SK-MEL-5 (cell line): ENCODE measurements at places on chromosomes 3 and 15.
A peak's percentile ranks its signal among the peaks of the same experiment; 100 is the strongest.

DNA sequence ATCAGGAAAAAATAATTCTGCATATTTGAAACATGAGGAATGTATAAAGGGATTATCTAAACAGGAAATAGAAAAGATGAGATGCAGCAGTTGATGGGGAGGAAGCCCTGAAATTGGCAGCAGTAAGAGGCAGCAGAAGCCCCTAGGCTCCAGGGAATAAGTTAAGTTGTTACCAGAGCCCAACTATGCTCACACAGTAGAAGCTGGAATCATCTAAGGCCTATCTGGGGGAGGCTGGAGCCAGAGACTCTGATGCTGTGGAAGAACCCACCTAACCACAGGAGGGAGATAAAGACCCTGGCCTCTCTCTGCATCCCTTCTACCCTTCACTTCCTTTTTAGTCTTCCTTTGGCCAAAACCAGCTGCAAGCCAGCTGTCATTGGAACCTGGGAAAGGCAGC, 519.7 kb downstream of the DIPK2A start:
- DNase-seq: no peak

GRCh38 chr3:192887701-192888100, 30.0 kb downstream of the MB21D2 start:
- DNase-seq: no peak

DNA sequence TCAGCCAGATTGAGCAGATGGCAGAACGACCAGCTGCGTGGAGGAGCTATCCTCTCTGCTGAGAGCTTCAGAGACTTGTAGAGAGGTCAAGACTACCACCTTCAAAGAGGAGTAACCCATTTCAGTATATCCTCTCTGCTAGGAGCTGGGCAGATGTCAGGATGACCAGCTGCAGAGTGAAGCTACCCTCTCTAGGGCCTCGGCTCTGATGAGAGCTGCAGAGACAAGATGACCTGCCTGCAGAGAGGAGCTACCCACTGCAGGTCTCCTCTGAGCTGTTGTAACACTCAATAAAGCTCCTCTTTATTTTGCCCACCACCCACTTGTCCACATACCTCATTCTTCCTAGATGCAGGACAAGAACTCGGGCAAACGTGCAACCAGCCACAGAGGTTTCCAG, 1522.7 kb downstream of the OTOL1 start:
- no peak for DNase-seq

GRCh38 chr3:150970665-150971324, 1.7 kb downstream of the CLRN1 start:
- DNase-seq: no peak

DNA sequence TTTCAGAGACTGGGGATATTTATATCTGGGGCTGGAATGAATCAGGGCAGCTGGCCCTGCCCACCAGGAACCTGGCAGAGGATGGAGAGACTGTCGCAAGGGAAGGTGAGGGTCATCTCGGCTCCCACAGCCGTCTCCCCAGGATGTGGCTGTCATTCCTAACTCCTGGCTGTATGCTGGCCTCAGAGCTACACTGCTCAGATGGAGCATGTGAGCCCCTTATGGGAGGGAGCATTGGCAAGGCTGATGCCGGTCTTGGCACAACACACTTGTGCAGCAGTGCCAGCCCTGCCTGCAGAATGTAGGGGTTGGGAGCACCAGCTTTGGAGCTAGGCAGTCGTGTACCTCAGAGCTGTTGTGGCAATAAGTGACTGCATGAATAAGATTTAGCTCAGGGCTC, 5.2 kb downstream of the RCCD1 start:
- no peak for DNase-seq

- DNase-seq: no peak
Observed at GRCh38 chr3:186369217-186369616, 7.2 kb upstream of the DGKG start.

- no peak for DNase-seq
Observed at GRCh38 chr15:75916978-75917377, 13.3 kb downstream of the FBXO22 start.

DNA sequence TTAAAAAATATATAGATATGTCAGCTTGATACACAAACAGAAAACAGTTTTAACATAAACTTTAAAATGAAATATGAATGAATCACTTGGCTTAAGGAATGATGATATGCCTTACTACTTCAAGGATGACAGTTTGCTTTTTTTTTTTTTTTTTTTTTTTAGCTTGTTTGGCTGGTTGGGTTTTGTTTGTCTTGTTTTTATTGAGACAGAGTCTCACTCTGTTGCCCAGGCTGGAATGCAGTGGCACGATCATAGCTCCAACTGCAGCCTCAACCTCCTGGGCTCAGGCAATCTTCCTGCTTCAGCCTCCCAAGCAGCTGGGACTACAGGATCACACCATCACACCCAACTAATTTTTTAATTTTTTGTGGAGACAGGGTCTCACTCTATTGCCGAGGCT, 14.5 kb downstream of the LRRC2 start:
- no peak for DNase-seq

DNA sequence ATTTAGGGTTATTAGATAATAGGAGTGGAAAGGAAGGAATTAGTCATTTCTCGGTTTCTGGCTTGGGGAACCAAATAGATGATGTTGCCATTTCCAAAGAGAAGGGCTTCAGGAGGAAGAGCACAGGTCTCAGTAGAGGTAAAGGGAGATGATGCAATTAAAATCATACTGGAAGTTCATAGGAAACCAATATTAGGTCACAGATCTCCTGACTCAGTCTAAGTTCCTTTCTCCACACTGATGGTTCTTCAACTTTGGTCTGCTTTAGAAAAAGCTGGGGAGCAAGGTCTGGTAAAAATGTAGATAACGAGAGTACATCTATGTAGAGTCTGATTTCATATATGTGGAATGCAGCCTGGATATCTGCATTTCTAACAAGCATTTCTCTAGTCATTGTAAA, 130.9 kb downstream of the POLQ start:
- DNase-seq: no peak

DNA sequence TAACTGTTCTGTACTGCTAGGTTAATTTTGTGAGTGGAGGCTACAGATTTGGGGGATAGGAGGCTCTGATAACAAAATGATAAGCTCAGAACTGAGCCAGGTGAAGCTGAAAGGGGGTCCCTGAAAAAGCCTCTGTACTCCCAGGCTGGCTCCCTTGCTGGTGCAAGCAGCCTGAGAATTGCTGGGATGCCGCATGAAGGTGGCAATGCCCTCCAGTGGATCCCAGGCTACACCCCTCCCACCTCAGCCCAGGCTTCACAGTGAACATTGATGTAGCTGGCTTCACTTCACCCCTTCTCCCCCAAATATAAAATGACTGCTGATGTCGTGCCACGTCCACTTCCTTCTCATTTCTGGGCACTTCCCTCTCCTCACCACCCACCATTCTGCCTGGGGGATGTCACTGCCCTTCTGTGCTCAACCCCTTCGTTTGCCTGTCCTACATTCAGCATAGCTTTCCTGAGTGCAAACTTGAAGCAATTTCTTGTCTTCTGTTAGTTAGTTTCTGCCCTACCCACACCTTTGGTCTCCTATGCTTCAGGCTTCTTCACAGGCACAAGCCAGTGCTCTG, 9.7 kb upstream of the ARHGEF26 start:
- no peak for DNase-seq

DNA sequence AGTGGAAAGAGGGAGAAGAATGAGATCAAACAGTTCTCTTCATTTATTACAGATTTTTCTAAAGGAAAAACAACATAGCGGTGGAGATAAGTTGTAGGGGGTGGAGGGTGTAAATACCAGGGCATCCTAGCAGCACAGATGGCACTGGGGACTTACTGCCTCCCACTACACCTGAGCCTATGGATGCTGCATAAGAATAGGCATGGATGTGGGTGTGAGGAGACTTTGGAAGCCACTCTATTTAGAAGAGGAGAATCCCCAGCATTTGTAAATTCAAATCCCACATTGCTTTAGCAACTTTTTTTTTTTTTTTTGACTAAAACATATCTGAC, 27.4 kb upstream of the IL1RAP start:
- no peak for DNase-seq

DNA sequence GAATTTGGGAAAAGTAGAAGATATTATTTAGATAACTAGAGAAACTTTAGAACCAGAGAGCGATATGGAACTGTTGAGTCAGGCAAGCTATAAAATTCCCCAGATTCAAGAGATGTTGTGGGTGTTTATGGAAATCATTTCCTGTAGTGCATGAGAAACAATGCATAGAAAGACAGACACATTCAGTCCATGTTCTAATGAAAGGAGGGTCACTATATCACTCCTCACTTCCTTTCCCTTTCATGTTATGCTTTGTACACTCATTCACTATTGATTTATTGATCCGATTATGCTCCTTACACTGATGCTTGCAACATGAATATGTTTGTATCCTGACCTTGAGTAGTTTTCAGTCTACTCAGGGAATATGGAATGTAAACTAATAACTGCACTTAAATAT, 1459.9 kb upstream of the ALCAM start:
- no peak for DNase-seq

DNA sequence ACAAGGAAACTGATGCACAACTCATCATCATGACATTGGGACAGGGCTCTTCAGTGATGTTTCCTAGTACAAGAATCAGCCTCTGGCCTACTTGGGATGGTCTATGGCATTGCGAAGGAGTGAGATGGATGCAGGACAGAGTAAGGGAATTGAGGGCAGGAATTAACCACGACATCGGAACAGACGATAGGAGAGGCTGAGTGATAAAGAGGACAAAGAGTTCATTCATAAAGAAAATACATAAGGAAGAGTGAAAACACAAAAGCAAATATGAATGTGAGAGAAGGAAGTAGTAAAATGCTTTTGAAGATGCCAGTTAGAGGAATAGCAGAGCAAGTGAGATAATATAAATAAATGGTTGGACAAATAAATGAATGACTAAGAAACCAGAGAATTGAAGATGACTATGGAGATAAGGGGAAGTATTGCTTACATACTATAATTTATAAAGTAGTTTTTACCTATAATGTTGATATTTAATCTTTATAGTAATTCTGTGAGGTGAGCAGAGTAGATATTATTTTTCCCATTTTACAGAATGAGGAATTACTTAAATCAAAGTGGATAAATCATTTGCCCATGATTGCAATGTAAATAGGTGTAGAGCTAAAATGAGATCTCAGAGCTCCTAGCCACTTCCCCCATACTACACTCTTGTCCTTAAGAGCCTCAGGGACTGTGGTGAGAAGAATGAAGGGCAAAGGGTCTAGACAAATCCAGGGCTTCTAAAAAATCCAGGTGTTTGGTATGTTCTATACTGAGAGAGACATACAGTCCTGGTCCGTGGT, 203.3 kb downstream of the DTWD1 start:
- DNase-seq: no peak

- DNase-seq: no peak
Observed at GRCh38 chr3:63251499-63251898, 26.6 kb upstream of the SYNPR start.

DNA sequence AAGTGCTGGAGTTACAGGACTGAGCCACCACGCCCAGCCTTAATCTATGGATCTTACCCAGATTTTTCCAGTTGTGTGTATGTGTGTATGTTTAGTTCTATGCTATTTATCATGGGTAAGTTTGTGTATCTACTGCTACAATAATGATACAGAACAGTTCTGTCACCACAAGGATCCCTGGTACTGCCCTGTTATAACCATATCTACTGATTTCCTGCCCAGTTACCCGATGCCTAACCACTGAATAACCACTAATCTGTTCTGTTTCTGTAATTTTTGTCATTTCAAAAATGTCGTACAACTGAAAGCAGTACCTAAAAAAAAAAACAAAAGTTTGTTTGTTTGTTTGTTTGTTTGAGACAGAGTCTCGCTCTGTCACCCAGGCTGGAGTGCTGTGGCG, 123.7 kb upstream of the RAP2B start:
- no peak for DNase-seq

- no peak for DNase-seq
Observed at GRCh38 chr15:34776606-34777105, 18.7 kb downstream of the ACTC1 start.

DNA sequence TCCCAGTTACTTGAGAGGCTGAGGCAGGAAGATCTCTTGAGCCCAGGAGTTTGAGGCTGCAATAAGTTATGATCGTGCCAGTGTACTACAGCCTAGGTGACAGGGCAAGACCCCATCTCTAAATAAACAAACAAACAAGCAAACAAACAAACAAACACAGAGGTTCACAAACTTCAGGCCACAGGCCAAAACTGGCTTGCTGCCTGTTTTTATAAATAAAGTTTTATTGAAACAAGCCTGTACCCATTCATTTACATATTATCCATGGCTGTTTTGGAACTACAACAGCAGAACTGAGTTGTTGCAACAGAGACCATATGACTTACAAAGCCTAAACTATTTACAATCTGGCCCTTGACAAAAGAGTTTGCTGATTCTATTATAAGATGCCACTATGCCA, 6.5 kb downstream of the DYNC1LI1 start:
- no peak for DNase-seq

- no peak for DNase-seq
Observed at GRCh38 chr3:131020122-131020693, 6.4 kb downstream of the ASTE1 start.

- DNase-seq: peak; percentile 21
Observed at GRCh38 chr3:112610121-112610520, 30.8 kb downstream of the CCDC80 start.
